NT2/D1 (cell line): ENCODE measurements at places on chromosomes 2 and 18.

- no peak for DNase-seq
Measured at GRCh38 chr2:238573916-238574315, 147.2 kb downstream of the ASB1 start.

DNA sequence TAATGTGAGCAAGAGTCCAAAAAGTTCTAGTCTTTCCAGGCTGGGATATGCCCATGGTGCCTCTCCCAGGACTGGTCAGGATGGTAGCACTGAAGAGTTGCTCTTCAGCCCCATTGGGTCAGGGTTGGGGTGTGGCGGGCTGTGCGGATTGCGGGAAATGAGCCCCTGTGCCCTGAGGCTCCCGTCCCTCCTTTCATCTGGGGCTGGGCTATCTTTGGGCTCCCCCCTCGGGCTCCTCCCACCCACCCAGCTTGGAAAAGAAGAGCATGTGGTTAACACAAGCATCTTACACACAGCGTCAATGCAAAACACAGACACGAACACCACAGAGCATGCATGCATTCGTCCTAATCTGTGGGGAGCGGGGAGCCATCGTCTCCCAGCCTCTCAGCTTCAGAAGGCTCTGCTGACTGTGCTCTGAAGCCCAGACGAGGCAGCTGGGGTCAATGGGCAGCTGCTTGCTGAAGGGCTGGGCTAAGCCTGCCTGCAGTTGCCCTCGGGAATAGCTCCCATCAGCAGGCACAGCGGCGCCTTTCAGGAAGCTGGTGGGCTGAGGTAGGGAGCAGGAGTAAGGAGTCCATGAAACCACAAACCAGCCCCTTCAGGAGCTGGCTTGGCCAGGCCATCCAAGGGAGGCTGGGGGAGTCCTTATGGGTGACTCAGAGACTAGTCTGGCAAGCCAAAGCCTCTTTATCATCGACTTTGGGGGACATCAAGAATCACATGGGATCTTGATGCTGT, 112.9 kb downstream of the CLIP4 start:
- DNase-seq = no peak

GRCh38 chr2:67854103-67854743, 208.6 kb downstream of the C1D start:
- no peak for DNase-seq

GRCh38 chr2:88400037-88400767, 52.3 kb downstream of the FOXI3 start:
- DNase-seq = no peak

DNA sequence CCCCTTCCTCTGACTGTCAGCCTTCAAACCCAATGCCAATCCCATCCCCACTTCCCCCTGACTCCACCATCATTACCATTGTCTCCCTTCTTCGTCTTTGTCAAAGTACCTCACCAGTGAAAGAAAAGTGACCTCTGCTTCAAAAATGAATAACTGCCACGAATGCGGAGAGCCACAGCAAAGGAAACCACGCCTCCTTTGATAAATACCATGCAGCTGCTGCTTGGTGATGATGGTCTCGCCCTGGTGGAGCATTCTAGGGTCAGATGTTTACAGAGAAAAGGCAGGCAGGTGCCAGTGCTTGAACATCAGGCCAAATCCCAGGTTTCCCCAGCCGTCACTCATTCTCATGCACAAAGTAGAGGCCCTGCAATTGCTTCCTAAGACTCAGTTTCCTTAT, 162.2 kb downstream of the BCL11A start:
- DNase-seq = no peak

DNA sequence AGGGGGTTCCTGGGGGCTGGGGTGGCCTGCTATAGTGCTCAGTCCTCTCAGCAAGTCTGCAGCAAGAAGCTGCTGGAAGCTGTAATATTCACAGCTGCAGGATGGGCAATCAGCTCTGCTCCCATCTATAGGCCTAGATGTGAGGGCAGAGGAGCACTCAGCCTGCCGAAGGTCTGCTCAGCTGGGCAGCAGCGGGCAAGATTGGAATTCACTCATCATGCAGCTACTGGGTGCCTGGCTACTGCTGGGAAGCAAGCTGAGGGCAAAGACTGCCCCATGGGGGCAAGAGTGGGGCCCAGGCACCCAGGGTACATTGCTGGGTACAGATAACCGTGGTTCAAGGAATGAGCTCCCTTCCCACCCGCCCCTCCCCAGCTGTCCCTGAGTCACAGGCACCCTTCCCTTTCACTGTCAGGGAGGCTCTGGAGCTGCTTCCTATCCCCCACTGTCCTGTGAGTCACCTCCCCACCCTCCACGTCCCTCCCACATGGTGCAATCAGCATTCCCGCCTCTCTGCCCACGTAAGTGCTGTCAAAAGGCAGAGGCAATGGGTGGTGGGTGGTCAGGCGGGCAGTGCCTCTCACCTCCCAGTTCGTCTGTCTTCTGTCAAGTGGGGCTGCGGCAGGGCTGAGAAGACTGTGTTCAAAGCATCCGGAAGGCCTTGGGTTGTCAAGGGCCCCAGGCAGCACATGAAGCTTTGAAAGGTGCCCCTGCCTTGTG, 169.2 kb downstream of the TRIM43 start:
- DNase-seq = no peak

DNA sequence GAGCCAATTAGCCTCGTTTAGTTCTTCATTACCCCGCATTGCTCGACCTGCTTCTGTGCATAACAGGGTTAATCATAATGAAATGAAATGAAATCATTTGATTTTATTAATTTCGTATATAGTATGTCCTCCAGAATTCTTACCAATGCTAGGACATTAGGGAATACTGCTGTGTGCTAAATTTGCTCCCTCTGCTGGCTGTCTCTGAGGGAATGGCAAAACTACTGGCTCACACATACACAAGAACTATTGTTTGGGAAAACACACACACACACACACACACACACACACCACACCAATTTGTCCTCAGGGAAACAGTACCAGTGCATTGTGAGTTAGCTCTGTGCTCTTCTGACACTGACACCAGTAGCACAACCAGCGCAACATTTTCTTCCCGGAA, 273.3 kb upstream of the TCF4 start:
- DNase-seq = no peak

GRCh38 chr18:37571266-37571665, 5.7 kb upstream of the CELF4 start:
- DNase-seq = no peak
